NCI-H2171 (cell line): ENCODE measurements at places on chromosomes 4 and X.

- no peak for DNase-seq
Measured at GRCh38 chr4:98387345-98388026, 126.3 kb downstream of the RAP1GDS1 start.

GRCh38 chrX:38678183-38678582, 116.8 kb downstream of the TSPAN7 start:
- no peak for DNase-seq

- peak; percentile 50 for DNase-seq
Measured at GRCh38 chrX:48573690-48574269, 504 bp upstream of the RBM3 start.

- DNase-seq = no peak
Measured at GRCh38 chr4:109052821-109053220, 249.6 kb downstream of the COL25A1 start.

DNA sequence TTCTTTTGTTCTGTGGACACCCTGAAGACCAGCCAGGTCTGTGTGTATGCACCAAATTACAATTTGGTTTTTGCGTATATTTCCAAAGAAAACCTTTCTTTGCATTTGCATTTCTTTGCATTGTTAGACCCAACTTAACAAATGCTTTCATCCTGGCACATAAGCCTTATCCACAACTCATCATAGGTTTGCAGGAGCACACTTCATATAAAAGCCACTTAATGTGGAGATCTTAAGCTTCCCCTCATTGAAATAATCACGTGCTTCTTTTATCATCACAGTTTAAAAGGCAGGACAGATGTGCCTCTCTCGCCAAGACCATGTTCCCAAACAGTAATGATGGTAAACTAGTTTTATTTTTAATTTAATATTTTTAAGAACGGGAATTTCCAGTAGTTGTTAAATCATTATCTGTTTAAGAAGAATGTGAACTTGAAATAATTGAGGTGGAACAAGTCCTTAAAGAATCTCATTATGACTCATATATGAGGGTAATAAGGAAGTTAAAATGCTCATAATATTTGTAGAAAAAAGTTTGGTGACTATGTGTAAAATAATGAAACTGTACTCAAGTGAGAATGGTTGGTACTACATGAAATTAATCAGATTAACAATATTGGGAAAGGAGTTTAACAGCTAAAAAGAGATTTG, 65.5 kb downstream of the GLRA3 start:
- DNase-seq = no peak

- DNase-seq = no peak
Measured at GRCh38 chrX:39204353-39204752, 403.1 kb downstream of the MID1IP1 start.

DNA sequence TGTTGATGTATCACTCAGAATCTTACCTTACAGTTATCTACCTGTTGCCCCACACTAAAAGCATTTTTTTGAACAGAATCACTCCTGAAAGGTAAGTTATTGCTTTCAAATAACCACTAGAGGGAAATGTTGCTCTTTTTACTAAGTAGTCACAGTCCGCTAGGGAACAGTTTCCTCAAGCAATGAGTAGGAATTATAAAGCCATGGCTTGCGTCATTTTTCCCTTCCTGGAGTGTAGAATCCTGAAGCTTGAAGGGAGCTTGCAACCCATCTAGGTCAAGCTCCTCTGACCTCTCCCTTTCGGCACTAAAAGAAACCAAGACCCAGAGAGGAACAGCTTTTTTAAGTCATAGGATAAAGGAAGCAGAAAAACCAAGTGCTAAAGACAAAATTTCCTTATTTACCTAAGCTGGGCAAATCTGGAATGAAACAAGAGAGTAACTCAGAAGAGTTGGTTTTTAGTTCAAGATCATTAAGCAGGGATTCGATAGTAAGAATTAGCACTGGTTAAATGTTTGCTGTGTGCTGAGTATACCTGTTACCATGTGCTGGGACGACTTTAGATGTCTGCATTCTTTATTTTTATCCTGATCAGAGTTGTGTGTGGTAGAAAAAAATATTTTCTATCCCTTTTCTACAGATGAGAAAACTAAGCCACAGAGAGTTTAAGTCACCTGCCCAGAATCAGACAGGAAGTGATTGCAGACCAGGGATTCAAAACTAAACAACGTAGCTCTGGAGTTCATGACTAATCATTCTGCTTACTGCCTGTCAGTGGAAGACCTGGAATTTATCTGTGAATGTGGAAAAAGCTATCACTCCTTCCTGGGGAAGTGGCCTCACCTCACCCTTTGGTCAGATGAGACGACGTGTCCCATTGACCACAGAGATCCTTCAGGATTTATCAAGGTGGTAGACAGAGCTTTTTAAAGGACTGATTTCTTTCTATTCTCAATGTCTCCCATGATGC, 631.5 kb downstream of the RAB28 start:
- peak; percentile 2 for DNase-seq

DNA sequence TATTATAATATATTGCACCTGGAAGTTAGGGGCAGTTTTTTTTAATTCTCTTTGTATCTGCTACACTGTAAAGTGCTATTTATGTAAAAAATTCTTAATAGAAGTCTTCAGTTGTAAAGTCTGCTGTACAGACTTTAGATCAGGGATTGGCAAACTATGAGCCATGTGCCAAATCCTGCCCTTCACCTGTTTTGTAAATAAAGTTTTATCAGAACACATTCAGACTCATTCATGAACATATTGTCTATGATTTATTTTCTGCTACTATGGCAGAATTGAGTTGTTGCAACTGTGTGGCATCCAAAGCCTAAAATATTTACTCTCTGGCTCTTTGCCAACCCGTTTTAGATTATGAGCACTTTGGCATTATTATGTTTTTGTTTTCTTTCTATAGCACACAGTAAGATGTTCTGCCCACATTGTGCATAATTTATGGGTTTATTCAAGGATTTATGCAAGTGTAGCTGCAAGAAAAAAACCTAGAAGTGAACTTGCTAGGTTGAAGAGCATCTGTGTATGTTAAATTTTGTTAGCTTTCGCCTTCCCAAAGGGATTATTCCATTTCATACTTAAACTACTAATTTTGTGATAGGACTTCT, 56.9 kb downstream of the CLCN3 start:
- no peak for DNase-seq

DNA sequence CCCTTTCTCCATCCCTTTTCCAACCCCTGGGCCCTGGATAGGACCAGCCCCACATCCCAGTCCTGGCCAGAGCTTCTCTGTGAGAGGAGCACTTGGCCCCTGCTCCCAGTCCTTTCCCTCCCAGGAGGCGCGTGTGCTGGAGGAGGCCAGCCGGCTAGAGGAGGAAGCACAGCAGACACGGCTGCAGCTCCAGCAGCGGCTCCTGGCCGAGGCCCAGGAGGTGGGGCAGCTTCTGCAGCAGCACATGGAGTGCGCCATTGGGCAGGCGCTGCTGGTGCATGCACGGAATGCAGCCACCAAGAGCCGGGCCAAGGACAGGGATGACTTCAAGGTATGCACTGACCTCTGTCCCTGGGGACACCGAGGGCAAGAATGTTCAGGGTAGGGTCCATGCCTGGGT, 87.5 kb downstream of the EVC start:
- no peak for DNase-seq

DNA sequence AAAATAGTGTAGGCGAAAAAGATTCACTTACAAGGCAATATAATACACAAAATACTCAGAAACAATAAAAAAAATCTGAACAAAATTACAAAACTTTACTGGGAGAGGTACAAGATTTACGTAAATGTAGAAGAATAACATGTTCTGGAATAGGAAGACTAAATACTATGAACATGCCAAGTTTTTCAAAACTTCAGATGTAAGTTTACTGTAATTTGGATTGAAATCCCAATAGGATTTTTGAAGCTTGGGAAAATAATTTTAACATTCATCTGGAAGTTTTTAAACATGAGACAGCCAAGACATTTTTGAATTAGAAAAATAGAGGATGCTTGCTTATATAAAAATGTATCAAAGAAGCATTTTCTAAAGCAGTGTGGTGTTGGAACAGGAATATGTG, 30.5 kb upstream of the CT83 start:
- DNase-seq = no peak

GRCh38 chr4:184317234-184317918, 99.7 kb upstream of the ENPP6 start:
- DNase-seq = no peak

DNA sequence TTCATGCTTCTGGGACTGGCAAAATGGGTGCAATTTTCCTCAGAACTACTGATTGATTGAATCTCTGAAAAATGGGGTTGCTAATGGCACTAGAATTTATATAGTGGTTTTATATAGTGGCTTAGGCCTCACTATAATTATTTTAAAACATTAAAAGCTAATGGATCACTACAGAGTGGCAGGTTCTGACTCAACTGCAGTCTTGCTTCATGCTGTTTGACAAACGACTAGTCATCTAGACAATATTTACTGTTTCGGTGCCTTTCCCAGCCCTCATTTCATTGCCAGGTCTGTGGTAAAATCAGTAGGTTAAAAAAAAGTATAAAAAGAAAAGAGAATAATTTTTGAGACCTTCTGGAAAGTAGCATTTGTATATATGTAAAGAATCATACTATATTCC, 352.8 kb upstream of the ATOH1 start:
- DNase-seq = no peak

GRCh38 chrX:11757719-11758399, at the start of gene MSL3:
Gene MSL3, plus strand, starts transcription at chrX:11758237. Its CDS starts 27 bp downstream, at chrX:11758264.
- peak; percentile 20 for DNase-seq

DNA sequence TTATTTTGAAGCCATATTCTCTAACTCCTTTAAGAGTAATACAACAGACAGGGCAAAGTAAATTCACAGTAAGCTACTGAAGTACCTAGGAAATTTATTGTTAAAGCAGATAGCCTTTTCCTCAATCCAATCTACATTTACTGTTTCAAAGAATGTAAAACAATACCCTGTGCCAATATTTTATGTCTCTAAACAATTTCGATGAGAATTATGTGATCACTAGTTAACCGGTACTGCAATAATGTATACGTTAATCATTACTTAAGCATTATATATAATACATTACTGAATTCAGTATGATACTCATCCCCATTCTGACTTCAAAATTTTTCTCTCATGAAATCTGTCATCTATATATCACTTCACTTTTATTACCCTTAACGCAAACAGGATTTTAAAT, 28.5 kb downstream of the KLHL13 start:
- DNase-seq = no peak

DNA sequence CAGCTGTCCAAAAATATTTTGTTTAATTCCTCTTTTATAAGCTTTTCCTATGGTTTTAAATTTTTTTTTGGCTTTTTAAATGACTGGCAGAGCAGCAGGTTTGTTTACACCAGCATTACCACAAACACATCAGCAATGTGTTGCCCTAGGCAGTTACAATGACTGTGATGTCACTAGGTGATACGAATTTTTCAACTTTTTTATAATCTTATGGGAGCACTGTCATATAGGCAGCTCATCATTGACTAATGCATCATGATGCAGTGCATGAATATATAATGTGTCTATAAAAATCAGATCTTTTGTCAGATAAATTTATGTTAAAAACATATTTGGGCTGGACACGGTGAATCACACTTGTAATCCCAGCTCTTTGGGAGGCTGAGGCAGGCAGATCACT, 231.6 kb upstream of the SLIT2 start:
- DNase-seq = no peak

GRCh38 chrX:136477026-136477425, 10.7 kb upstream of the BRS3 start:
- no peak for DNase-seq

DNA sequence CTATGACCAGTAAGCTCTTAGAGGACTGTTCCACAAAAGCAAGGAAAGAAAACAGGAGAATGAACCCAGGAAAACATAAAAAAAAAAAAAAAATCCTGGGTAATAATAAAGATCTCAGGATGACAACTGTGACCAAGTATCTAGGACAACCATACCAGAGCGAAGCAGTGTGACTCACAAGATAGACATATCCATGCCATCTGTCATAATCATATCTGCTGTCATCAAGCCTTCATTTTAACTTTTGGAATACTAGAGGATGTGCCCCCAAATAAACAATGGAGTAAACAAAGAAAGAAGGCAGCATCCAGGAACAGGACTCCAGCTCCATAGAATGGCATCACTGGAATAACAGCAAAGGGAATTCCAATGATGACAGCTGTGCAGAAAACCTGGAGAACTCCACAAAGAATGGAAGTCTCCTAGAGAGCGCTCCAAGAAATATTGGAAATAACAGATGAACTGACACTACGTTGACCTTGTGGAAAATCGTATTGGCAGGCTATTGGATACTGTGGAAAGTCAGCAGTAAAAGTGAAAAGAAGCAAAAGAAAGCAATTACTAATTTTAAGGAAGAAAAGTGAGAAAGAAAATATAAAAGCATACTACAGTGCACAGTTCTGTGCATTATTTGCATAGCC, 35.3 kb downstream of the HPGDS start:
- no peak for DNase-seq

DNA sequence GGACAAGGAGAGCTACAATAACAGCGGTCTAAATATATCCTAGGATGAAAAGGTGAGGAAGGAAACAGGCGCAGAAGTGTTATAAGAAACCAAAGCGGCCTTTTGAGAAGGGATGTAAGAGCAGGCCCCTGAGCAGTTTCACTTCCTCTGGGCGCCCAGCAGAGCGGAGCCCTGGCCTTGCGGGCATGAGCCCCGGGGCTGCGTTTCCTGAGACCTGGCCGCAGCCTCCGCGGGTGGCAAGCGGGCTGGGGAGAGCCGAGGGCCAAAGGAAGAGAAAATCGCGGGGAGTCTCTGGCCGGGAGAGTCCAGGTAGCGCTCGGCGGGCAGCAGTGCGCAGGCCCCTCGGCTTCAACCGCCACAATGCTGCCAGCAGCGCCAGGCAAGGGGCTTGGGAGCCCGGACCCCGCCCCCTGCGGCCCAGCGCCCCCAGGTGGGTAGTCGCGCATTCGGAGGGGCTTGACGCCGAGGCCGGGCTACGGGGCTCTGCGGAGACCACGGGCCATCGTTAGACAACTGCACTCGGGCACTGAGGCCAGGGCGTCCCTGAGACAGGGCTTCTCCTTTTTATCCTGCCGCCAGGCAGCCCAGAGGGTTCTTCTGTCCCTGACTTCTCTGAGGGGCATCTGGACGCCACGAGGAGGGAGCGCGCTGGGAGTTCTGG, at the start of gene BANK1:
BANK1 (plus strand) TSS at position 210 of the 661 bp plus-strand sequence; CDS start at position 361, 151 bp downstream.
- no peak for DNase-seq

DNA sequence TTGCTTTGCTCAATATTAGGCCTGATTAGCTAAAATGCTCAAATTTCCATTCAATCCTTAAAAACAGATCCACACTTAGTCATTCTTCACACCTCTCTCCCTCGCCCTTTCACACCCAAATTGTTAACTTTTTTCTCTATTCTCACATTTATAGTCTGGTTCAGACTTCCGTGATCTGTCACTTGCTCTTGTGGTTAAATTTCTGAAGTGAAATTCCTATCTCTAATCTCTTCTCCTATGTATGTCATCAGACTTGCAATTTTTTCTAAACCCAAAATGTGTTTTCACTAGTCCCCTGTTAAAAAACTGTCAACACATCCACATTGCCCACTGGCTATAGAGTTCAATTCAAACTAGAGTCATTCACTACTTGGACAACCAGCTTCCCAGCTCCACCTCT, 63.2 kb downstream of the SNCA start:
- no peak for DNase-seq

DNA sequence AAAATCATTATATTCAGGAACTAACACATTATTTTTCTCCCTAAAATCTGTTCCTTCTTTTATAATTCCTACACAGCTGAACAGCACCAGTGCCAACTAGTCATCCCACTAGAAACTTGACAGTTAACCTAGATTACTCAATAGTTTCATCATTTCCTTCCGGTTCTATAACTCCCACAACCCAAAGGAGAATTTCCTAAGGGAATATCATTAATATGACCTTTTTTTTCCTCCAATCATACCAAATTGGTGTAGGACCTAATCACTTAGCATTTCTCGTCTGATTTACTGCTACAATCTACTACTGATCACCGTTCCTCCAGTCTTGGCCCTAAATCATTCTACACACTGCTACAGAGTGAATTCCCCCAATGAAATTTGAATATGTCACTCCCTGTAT, 45.9 kb downstream of the WDFY3 start:
- DNase-seq = no peak
